ENCODE measurements at places on chromosomes 3 and 15. TPM values are rescaled to one million over a fixed set of nuclear protein-coding genes. Genes with fewer than 3 reads are reported as not detected.
A peak's percentile ranks its signal among the peaks of the same experiment; 100 is the strongest.

The DAG1 gene
- 111 TPM for total RNA-seq

The PLCH1 gene
- 4.1 TPM for total RNA-seq

The COL6A5 gene
- not detected for total RNA-seq

The WDR82 gene
- 56.4 TPM for total RNA-seq

DNA sequence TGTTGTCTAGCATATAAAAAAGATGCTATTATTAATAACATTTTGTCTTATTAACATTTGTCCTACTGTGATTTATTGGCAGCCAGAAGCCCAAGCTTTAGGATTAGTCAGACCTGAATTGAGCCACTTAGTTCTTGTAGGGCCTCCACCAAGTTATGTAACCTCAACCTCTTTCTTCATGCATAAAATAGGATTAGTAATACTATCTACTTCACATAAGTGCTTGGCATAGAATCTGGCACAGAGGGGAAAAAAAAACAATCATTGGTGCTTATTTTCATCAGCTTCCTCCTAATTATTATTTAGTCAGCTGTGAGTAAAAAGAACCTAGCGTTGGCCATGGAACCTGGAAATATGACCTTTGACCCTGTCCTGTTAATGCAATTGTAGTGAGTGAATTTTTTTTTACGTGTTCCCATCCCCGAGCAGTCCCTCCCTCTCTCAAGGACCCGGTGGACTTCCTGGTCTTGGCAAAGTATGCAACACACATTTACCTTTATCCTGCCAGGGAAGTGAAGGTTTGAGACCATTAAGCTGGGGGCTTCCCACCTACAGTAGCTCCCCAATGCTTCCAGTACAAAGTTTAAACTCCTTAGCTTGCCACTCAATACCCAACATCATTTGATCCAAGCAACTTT, 136.8 kb downstream of the FHIT start:
- no peak overlapping the region for H3K27ac ChIP-seq
- no peaks in the 10 kb centered on the region for H3K4me1 ChIP-seq
- no peak for DNase-seq
- no peaks in the 10 kb centered on the region for H3K27me3 ChIP-seq

GRCh38 chr3:146559388-146559787, 15.0 kb upstream of the PLSCR1 start:
- no peaks in the 10 kb centered on the region for H3K4me1 ChIP-seq
- no peak overlapping the region for H3K4me3 ChIP-seq
- H3K27me3 ChIP-seq, result no peaks in the 10 kb centered on the region
- no peak for DNase-seq

DNA sequence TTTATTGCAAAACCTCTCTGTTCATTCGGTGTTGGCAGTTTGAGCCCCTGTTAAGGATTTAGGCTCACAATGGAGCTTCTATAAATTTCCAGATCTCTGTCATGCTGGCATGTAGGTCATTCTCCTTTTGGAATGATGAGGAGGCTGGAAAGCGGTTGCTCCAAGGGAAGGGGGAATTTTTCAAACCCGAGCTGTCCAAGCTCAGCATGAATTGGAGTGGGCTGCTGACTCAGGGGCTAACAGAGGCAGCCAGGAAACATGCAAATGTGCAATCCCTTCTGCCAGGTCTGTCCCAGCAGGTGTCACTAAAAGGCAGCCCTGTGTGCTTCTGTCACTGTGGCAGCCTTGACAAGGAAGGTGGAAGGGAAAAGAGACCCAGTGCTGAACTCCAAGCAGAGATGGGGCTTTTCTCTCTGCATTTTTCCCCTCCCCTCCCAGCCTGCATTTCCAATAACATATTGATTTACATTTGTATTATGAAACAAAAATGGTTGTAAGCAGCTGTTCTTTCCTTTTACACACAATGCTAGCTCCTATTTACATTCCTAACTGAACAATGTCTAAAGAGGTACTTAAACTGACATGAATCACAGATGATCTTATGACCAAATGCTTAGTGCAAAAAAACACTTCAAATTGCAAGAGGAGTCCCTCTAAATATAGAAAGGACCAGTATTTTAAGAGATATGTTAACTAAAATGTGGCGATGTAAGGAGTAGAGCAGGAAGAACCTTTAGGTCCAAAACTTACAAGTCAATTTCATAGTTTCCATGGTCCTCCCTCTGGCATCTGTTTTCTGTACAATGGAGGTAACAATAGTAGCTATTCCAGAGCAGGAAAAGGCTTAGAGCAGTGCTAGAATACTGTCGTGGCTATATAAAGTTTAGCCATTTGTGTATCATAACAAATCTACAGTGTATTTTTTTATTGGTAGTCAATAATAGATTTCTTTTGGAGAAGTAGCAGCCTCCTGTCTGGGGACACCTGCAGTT, 84.5 kb upstream of the ATP10A start:
- peak; percentile 53 for DNase-seq
- H3K36me3 ChIP-seq, result no peaks in the 10 kb centered on the region
- peaks cover 3% of the 10 kb centered on the region for H3K4me1 ChIP-seq
- no peaks in the 10 kb centered on the region for H3K27me3 ChIP-seq

DNA sequence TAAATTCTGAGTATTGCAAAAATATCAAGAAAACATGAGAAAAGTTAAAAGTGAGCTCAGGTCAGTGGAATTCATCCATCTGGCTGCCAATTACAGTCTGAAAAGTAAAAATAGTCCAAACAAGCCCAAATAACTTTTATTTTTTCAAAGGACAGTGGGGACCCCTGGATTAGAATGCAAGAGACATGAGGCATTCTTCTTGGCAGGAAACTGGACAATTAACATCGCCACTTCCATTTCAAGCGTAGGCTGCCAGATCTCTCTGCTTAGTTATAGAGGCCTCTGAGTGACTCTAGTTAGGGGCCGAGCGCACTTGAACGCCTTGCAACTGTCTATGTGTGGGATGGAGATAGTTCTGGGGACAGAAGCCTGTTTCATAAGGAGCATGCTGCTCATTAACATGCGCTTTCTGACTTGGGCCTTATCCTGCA, 189.1 kb downstream of the GHSR start:
- no peak for DNase-seq
- no peaks in the 10 kb centered on the region for H3K4me1 ChIP-seq
- no peak overlapping the region for H3K4me3 ChIP-seq
- no peaks in the 10 kb centered on the region for H3K27me3 ChIP-seq
- 0 out of 2 replicates have a peak, but pooled peaks cover 13% of the 10 kb centered on the region for H3K36me3 ChIP-seq

All from PC-3 (cell line).